ENCODE measurements at places on chromosomes 12 and 14.

DNA sequence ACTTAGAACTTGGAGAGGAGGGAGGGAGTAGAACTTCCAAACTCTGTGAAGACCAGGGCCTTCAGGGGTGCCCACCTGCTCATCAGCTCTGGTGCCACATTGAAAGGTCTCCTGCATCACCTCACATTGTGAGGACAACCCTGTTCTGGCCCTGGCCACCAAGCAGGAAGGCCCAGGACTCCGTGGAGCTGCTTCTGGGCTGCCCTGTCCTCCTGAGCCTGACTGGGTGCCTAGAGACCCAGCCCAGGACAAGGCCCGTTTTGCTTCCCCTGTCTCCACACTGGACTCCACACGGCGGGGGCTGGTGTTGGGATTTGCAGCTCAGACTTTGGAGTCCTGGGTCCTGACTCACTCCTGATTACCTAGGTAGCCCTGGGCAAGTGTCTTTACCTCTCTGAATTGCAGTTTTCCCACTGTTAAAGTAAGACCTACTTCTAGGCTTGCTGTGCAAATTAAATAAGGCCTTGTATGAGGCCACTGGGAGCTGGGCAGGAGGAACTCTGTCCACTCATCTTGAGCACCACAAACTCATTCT, 12.5 kb upstream of the KRT82 start:
- DNase-seq, result no peak

DNA sequence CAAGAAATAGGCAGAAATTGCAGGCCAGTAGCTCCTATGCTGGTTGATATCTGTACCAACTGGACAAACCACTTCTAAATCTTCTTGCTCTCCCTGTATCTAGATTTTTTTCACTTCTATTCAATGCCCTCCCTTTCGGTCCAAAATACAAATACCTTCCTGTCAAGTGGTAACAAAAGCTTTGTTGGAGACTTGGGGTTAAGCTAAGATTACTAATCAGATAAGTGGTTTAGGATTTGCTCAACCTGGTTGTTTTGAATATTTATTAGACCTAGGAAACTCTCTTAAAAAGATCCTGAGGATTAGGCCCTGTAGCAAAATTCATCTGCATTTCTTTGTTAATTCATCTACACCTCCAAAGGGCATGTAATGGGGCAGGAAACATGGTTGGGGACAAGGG, 410.1 kb downstream of the NAV3 start:
- no peak for DNase-seq

DNA sequence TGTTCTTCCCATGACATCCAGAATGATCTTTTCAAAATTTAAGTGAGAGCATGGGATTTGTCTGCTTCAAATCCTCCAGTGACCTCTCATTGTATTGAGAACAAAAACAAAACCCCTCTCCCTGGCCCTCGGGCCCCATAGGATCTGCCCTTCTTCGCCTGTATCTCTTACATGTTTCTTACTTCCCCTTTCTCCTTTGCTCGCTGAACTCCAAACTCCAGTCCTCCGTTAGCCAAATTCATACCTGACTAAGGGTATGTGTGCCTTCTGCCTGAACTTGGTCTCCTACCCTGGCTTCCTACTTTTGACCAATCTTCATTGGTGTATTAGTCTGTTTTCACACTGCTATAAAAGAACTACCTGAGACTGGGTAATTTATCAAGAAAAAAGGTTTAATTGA, 13.2 kb upstream of the TSPAN11 start:
- no peak for DNase-seq

GRCh38 chr14:72739446-72740405, 154.2 kb downstream of the DPF3 start:
- no peak for DNase-seq

- no peak for DNase-seq
These were observed 29.0 kb upstream of the C12orf50 start for GRCh38 chr12:88057994-88058718.

DNA sequence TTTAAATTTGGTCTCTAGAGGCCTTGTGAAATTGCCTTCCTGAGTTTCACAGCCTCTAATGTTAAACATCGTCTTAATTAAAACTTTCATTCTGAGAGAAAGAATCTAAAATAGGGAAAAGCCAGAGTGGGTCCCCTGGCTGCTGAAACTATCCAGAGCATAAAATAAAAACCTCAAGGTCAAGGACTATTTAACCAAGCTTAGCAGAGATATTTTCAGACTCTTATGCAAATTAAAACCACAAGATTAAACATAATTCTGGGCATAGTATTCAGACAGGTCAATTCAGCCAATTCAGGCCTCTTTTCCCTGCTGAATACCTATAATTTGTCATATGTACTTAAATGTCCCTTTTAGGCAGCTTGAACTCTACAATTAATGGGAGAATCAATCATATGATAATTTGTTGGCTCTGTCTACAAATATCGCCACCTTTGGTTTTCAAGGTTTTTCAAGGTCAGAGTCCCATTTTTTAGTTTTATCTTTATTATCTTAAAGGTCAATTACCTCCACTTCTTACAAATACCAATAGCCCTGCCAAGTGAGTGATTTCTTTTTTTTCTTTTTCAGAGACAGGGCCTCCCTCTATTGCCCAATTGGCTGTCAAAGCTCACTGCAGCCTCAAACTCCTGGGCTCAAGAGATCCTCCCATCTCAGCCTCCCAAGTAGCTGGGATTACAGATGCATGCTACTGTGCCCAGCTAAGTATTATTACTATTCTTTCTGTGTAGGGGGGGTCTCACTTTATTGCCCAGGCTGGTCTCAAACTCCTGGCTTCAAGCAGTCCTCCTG, 257.1 kb downstream of the PHLDA1 start:
- no peak for DNase-seq

- DNase-seq, result no peak
These were observed 156.5 kb upstream of the C14orf180 start for GRCh38 chr14:104422837-104423681.

- no peak for DNase-seq
These were observed 391.8 kb upstream of the DCN start for GRCh38 chr12:91574391-91574790.

- no peak for DNase-seq
These were observed 99.1 kb downstream of the NELL2 start for GRCh38 chr12:44777044-44777443.

GRCh38 chr14:65169351-65169750, 67.0 kb upstream of the MAX start:
- no peak for DNase-seq

- no peak for DNase-seq
These were observed 230.4 kb downstream of the SPTSSA start for GRCh38 chr14:34231626-34232025.

DNA sequence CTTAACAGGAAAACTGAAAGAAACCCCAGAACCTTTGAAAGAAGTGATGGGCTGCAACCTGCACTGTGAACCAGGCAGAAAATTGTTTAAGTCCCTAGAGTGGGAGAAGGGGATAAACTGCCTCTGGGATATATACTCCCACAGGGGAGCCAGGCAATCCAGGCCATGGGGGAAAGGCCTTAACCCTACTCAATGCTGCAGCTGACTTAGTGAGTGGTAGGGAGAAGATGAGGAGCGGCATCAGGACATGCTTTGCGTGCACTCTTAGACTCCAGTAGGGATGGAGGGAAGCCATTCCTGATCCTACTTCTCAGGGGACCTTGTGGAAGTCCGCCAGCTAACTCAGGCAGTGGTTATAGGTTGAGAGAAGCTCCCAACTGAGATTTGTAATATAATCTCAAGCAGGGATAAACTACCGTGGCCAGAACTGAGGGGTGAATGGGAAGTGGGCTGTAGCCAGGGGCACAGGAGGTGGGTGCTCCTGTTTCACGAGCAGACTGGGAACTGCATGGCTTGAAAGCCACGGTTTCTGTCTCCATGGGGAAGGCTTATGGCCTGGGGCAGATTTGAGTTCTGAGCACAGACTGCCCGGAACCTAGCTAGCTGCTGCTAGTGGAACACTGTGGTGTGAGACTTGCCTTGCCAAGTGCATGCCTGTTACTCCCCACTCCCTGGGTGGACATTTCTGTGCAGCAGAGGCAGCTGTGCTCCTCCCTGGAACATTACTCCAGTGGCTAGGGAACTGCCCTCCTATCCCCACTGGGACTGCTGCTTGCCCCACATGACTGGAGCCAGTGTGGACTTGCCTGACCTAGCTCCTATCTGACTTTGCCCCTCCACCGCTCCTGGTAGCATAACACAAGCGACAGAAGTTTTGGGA, 119.2 kb upstream of the SCAF11 start:
- DNase-seq, result no peak

GRCh38 chr14:51342226-51342625, 102.2 kb downstream of the TMX1 start:
- DNase-seq, result no peak

GRCh38 chr12:116411977-116412376, 134.5 kb upstream of the MED13L start:
- no peak for DNase-seq

- DNase-seq, result no peak
These were observed 42.7 kb upstream of the CRACR2A start for GRCh38 chr12:3795492-3796133.

- DNase-seq, result no peak
These were observed 14.0 kb upstream of the MUCL1 start for GRCh38 chr12:54840244-54840865.

GRCh38 chr14:93105362-93105761, 10.4 kb downstream of the ITPK1 start:
- DNase-seq, result no peak

DNA sequence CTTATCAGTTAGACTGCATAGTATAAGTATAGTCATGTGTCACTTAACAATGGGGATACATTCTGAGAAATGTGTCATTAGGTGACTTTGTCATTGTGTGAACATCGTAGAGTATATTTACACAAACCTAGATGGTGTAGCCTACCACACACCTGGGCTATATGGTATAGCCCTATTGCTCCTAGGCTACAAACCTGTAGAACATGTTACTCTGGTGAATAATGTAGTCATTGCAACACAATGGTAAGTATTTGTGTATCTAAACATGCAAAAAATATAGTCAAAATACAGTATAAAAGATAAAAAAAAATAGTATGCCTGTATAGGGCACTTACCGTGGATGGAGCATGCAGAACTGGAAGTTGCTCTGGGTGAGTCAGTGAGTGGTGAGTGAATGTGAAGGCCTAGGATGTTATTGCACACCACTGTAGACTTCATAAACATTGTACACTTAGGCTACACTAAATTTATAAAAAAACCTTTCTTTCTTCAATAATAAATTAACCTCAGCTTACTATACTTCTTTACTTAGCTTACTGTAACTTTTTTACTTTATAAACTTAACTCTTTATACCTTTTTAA, 40.3 kb upstream of the ANKS1B start:
- no peak for DNase-seq

- DNase-seq, result no peak
These were observed 303.5 kb upstream of the SFSWAP start for GRCh38 chr12:131407221-131408035.

DNA sequence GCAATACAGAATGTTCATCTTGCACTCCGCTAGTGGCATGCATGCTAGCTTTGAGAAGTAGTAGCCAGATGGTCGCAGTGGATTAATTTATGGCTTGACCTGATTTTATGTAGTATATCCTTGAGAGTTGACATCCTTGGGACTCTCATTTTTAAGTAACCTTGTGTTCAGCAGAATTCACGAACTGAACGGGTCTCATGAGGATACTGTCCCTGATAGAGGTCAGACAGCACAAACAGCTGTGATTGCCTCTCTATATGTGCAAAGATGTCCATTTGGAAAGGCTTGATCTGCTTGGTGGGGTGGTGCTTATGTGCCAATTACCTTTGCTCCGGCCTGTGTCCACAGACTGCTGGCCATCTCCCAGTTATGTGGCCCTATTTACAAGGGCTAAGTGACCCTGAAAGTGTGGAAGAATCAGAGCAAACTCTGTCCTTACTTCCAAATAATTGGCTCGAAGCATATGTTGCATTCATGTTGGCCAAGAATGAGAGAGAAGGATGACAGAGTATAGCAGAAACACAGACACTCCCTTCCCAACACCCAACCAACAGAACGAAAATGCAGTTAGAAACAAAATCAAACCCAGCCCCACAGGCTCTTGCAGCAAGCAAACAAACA, 167.1 kb downstream of the CRADD start:
- no peak for DNase-seq

DNA sequence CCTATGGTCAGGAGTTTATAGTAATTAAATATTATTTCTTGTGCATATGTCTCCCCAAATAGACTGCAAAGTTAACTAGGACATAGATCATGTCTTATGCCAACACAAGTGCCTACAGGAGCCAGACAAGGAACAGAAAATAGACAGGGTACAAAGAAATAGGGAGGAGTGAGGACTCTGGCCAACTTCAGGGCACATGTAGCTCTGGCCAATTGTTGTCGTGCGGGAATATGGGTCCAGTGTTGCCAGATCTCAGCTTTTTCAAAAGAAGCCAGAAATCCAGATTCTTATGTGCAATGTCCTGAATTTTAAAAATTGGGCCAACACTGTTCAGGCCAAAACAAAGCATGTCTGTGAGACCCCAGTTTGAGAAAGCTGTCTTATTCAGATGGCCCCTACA, 68.7 kb downstream of the RFX4 start:
- DNase-seq, result no peak

DNA sequence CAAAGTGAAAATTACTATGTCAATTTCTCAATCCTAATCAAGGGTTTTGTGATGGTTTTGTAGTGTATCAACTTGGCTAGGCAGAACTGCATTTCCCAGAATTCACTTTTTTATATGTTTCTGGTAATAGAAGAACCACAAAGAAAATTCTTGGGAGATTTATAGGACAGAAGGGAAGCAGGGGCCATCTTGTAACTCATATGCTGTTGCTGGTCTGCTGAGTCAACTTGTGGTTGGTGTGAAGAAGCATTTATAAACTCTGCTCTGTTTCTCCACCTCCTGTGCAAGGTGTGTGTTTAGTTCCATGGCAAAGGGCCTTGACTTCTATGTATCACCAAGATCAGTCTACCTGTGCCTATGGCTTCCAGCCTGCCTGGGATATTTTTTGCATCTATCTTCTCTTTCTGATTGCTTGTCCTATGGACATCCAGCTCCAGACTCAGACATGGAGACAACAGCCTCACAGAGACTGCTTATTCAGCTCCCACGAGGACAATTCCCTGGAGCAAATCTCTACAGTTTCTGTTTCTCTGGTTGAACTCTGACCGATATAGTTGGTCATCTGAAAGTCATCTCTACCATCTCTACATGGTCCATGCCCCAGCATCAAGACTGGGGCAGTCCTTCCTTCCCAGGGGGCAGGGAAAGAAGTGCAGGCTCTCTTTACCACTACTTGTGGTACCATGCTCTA, 364.3 kb upstream of the DDHD1 start:
- DNase-seq, result no peak

GRCh38 chr12:51323966-51324895, at the start of gene BIN2:
TSS of gene BIN2 (minus strand) at chr12:51324174. CDS start at chr12:51324102, 72 bp downstream.
- no peak for DNase-seq

GRCh38 chr14:36479344-36479743, 40.7 kb downstream of the NKX2-1 start:
- DNase-seq, result no peak

GRCh38 chr12:89861086-89861485, 152.4 kb upstream of the ATP2B1 start:
- no peak for DNase-seq

DNA sequence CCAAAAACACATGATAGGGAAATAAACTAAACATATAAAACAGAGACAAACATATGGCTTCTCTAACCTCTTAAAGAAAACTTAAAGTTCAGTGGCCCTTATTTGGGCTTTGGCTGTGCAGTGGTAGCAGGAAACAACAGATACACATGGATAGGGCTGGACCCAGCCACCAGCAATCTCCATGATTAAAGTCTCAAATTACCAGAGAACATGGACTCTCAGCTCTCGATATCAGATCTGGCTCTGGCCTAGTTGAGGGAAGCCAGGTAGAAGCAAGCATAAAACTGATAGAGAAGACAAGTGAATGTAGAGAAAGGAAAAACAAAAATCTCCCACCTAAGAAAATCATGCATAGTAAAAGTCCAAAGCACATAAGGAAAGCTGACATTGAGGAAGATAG, 164.8 kb downstream of the ITPR2 start:
- no peak for DNase-seq

- DNase-seq, result no peak
These were observed 22.5 kb downstream of the PKP2 start for GRCh38 chr12:32874078-32874477.
